ENCODE measurements at places on chromosomes 1 and 21.
A peak's percentile ranks its signal among the peaks of the same experiment; 100 is the strongest.

DNA sequence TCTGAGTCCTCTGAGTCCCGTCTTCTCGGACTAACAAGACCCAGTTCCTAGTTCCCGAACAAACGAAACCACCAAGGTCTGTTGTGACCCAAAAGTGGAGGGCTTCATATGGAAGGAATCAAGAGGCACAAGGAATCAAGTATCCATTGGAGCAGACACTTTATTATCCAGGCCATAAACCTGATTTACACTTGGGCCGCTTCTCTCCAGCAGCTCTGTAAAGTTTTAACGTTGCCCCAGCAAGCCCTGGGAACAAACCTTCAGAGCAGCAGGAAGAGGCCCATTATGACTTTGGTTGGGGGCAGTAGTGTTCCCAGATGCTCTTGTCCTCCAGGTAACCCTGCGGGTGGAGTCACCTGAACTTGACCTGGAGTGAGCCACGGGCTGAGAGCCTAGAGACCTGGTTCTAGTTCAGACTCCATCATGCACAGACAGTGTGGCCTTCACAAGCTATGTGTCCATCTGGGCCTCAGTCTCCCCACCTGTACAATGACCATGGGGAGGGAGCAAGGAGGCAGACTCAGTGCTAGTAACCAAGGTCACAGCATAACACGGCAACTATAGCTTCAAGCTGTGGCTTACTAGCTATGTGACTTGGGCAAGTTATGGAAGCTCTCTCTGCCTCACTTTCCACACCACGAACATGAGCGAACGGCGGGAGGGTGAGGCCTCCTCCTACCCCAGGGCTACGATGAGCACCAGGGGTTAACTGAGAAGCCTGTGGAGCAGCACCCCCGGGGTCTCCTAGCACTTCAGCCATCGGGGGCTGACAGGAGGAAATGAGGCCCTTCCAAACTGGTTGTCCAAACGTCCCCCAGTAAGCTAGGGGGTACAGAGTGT, 95.7 kb downstream of the GLIS1 start:
- no peak for DNase-seq

DNA sequence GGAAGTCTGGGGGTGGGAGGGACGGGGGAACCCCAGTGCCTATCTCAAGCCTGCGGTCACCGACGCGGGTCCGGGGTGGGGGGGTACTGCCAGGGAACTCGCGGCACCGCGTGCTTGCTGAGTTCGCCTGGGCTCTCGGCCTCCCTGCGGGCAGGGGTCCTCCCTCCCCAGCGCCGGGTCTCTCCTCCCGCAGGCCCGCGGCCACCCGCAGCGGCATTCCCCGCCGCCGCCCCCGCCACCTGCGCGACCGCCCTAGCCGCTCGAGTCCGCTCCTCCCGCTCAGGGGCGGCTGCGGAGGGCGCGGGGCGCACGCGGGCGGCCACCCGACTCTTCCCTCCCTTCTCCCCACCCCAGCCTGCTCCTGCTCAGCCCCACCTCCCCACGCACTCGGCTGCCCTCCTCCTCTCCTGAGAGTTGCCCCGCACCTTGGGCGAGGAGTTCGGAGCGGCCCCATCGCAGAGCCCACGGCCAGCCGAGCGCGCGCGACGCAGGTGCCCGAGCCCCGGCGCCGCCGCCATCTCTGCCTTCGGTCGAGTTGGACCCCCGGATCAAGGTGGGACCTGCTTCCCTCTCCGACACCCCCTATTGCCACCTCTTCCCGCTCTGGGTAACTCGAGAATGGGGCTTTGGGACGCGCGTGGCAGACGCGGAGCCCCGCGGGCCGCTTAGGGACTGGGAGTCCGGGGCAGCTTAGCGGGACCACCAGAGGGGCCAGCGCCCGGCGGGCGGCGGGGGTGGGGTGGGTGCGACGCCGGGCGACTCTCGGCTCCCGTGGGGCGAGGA, 105.0 kb downstream of the LEPR start:
- no peak for DNase-seq

DNA sequence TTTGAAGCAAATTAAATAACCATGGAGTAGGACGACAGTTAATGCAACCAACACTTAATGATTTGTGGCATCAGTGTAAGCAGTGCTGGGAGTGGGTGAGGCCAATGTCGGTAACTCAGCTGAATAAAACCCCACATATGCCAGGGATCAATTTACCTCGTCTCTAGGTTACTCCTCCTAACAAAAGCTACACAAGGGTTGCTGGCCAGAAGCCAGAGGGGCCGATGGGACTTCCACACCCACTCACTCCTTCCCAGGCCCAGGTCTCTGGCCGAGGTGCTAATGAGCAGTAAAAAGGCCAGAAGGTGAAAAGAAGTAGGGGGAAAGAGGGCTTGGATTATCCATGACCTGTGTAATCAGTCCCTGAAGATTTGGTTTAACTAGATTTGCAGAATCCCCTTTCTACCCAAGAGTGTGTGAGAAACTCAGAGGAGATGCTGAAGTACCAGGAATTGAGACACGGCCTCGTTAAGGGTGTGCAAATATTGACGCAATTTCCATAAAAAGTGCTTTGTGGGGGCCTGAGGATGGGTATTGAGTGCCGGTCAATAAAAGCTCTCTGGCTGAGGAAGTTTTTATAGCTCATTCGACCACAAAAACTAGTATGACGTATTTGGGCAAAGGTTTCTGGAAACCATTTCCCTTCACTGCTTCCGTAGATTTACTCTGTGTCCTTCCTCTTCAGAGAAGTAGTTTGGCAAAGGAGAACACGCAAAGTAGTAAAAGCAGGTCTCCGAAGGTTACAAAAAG, 145.5 kb downstream of the TBX15 start:
- DNase-seq, result no peak

GRCh38 chr1:103362348-103363007, 163.0 kb upstream of the RNPC3 start:
- DNase-seq, result no peak

GRCh38 chr1:68975212-68975933, 478.5 kb upstream of the DEPDC1 start:
- no peak for DNase-seq

DNA sequence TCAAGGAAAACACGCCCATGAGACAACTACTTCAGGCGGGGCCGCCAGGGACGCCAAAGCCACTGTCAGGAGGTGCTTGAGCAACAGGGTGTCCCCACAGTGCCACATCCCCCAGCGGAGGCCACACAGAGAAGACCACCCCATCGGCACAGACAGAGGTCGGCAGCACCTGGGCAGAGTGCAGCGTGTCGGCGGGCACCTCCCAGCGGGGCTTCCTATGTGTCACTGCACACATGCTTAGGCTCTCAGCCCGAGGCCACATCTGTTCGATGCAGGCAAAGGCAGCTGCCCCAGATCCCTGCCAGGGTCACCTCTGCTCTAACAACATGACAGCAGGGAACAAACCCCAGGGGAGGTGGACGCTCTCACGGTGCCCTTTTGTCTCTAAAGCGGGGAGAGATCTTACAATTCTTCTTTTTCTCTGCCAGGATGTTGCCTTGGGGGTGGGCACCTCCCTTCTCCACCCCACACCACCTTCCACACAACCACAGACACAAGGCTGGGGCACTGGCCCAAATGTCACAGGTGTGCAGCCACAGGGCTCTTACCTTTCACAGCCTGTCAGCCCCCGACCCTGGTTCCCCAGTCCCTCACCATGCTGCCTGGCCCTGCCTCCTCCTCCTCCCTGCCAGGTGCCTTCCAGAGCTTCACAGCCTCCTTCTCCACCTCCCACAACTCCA, 4.2 kb downstream of the KRTAP10-8 start:
- no peak for DNase-seq

GRCh38 chr1:231407547-231408396, 14.3 kb downstream of the EGLN1 start:
- no peak for DNase-seq

- no peak for DNase-seq
Measured at GRCh38 chr21:43196826-43197225, 28.0 kb downstream of the CRYAA start.

- DNase-seq, result no peak
Measured at GRCh38 chr1:58824753-58825389, 41.0 kb upstream of the JUN start.

DNA sequence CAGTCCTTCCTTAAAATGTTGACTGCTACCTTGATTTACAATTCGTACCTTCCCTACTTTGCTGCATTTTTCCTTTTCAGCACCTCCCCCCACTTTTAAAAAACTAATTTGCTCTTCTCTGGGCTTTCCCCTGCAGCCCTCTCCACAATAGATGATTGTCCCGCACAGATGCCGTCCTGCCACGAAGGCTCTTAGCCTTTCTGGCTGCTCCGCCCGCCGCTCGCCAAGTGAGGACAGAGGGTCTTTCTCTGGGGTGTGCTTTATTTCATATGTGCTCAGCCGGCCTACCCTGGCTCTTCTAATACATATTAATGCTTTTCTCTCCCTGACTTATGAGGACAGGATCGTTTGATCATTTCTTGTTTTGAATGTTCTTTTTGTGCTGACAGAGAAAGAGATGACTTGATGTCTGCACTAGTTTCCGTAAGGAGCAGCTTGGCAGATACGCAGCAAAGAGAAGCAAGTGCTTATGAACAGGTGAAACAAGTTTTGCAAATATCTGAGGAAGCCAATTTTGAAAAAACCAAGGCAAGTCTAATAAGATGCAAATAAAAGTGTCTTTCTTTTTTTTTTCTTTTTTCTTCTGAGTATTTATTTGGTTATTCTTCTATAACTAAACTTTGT, 60.6 kb downstream of the SDCCAG8 start:
- no peak for DNase-seq

DNA sequence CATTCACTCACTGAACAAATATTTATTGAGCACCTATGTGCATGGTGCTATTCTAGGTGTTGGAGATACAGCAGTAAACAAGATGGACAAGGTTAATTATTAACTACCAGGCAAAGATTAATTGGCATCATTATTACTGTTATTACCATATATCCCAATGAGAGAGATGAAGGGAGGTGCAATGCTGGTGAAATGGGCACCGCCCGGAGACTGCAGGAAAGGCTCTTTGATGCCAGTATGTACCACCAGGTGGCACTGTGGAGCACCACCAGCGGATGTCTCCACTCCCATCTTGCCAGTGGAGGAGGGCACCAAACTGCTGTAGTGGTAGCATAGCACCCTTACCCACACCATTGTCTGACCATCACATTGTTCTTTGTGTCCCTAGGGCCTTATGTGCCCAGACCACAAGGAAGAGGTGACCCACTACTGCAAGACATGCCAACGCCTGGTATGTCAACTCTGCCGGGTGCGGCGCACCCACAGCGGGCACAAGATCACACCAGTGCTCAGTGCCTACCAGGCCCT, 3.0 kb downstream of the TRIM46 start:
- DNase-seq, result peak; percentile 70

DNA sequence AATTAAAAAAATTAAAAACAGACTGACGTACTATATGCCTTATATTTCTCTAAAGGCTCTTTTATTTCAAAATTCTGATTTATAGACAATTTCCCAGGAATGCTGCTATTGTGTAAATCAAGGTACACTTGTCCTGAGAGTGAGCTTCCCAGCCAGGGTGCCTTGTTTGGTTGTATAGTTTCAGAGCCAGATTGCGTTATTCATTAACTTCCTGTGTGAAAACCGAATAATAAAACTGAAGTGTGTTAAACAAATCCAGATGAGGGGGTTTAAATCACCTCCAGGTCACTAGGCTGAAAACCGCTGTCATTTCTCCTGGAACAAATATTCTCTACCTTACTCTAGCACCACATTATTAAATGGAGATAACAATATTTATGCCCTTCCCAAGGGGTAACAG, 68.7 kb downstream of the LMX1A start:
- no peak for DNase-seq

- DNase-seq, result no peak
Measured at GRCh38 chr1:109689844-109690405, 2.3 kb downstream of the GSTM1 start.

DNA sequence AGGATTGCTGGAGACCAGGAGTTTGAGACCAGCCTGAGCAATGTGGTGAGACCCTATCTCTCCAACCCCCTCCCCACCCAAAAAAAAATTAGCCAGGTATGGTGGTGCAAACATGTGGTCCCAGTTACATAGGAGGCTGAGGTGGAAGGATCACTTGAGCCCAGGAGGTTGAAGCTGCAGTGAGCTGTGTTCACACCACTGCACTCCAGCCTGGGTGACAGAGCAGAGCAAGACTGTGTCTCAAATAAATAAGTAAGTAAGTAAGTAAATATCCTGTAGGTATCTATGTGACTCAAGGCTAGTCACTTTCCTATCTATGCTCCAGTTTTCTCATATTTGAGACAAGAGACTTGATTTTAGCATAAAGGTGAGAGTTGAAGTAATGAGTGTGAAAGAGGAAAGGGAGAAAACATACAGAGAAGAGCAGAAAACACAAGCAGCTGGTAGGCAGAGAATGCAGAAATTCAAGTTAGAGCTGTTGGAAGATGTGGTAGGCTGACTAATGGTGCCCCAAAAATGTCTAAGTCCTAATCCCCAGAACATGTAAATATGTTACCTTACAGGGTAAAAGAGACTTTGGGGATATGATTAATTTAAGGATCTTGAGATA, 7.5 kb downstream of the PPP1R12B start:
- no peak for DNase-seq

DNA sequence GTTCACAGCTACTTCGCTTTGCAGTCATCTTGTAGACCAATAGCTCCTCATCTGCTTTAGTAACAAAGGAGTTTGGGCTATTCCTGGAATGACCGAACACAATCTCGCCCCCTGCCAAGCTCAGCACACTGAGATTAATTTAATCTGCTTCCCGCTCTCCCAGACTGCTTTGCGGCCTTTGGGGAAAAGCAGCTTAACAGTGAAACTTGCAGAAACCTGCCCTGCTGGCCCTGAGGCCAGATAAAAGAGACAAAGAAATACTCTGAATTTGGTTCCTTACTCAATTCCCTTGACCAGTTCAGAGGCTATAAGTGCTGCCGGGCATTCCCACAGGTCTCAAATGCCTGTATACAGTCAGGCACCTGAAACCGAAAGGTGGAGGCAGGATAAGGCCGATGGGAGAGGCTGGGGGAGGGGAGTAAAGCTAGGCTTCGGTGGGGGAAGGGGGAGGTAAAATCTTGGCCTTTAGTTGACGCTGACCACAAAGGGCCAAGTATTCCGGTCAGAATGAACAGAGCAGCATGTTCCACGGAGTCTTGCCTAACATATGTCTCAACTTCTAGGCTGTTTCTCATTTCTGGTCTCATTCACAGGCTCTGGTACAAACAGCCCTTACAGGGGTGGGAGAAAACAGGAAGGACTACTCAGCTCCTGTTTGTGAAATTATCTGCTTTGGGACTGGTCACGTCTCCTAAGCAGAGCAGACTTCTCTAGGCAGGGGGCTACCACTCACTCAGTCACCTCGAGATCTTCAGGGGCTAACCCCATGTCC, 17.7 kb upstream of the A3GALT2 start:
- no peak for DNase-seq

DNA sequence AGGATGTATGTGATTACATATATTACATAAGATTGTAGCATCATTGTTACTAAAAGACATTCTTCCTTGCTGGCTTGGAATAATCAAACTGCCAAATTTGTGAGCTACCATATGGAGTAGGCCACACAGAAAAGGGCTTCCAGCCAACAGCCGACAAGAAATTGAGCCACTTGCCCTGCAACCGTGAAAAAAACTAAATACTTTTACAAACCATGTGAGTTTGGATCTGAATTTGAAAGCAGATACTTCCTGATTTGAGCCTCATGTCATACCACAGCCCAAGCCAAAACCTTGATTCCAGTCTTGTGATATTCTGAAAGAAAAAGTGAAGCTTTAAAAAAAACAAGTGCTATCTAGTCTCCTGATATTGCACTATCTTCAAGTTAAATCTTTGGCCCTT, 55.6 kb upstream of the PRMT6 start:
- DNase-seq, result no peak

All from activated CD4-positive, alpha-beta T cell treated with anti-CD3 and anti-CD28 coated beads for 1 hour (primary cell).